ENCODE measurements at places on chromosomes 2 and 18.

GRCh38 chr2:149715005-149715592 is 127.5 kb upstream of the MMADHC start:
- DNase-seq: peak; percentile 68

DNA sequence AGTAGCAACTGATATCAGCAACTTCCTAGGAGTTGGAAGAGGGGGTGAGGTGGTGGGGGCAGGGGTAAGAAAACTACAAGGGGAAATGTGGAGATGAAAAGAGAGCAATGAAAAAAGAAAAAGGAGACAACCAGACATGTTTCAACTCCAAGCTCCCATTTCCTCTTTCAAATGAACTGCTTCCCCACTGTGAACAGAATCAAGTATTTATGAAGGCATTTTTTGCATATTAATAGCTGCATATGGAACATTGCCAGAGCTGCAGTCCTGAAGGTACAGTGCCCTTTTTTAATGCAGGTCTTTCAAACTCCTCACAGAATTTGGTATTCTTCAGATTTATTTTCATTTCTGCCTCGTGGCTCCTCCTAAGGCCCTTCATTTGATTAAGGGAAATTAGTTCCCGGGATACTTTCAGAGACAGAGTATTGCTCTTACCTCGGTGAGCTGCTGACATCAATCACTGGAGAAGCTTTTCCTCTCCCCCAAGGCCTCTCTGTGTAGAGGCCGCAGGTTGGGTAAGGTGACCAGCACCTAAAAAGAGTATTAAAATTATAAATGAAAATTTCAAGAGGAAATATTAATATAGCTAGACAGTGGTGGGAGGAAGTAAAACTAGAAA is 68.4 kb downstream of the KIAA2012 start:
- no peak for DNase-seq

DNA sequence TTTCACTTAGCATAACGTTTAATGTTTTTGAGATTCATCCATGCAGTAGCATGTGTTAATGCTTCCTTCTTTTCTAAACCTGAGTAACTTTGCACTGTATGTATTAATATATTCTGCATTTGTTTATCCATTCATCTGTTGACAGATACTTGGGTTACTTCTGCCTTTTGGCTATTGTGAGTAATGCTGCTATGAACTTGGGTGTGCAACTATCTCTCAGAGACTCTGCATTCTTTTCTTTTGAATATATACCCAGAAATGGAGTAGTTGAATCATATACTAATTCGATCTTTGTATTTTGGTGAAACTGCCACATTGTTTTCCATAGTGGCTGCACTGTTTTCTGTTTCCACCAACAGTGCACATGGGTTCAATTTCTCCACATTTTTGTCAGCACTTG is 128.3 kb downstream of the SH3BP4 start:
- peak; percentile 83 for DNase-seq

DNA sequence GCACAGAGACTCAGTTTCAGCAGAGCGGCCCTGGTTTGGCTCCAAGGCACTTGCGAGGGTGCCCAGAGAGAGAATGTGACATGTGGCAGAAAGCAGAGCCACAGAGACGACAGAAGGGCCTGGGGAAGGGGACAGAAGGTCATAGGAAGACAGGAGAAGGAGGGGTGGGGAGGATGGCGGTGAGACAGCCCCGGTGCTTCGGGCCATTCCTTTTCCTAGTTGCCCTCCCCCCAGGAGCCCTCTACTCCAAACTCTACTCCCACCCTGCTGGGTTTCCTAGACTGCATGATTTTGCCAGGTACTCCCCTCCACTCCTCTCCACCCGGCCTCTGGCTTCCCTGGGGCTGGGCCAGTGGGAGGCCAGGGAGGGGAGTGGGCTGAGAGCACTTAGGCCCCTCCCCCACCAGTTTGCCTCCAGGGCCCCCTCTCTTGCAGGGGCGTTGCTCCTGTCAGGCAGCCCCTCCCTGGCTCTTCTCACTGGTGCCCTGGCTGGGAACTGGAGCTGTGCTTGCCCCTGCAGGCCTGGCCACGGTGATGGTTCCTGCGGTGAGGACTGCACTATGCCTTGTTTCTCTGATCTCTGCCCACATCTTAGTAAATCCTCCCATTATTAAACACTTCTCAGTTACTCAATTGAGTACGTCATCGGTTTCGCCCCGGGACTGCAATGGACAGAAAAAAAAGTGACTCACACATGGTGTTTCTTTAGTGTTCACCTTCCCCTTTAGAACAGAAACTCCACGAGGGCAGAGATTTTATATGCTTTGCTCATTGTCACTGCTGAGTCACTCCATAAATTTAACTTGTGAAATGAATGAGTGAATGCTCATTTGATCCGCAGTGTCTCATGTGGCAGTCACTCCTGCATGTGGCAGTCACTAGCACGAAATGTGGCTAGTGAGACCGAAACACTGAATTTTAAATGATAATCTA is 58.7 kb upstream of the SP3 start:
- DNase-seq: peak; percentile 98

DNA sequence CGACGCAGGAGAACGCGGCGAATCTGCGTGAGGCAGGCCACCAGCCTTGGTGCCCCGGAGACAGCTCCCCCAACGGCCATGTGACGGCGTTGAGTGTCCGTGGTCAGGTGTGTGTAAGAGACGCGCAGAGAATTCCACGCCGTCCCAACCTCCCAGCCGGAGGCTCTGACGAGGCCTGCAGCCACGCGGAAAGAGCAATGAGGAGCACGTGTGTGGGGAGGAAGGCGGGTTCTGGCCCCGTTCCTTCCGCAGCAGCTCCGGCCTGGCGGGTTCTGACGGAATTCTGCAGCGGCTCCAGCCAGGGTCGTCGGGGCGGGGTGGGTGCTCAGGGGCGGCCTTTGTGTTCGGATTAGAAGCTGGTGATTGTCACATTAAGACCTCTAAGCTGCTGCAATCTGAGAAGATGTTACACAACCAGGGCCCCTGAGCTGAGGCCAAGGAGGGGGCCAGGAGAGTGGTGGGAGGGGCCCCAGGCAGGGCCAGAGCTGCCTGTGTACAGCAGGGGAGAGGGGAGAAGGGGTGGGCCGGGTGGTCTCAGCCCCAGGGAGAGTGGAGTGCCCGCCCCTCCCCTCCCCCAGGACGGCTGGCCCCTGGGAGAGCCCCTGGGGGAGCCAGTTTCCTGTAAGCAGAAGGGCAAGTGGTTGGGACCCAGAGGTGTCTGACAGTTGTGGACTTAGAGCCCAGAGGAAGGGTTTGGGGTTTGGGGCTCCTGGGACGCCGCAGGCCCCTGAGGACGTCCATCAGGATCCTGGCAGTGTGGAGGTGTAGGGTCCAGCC is 5.1 kb upstream of the GAL3ST2 start:
- peak; percentile 43 for DNase-seq

DNA sequence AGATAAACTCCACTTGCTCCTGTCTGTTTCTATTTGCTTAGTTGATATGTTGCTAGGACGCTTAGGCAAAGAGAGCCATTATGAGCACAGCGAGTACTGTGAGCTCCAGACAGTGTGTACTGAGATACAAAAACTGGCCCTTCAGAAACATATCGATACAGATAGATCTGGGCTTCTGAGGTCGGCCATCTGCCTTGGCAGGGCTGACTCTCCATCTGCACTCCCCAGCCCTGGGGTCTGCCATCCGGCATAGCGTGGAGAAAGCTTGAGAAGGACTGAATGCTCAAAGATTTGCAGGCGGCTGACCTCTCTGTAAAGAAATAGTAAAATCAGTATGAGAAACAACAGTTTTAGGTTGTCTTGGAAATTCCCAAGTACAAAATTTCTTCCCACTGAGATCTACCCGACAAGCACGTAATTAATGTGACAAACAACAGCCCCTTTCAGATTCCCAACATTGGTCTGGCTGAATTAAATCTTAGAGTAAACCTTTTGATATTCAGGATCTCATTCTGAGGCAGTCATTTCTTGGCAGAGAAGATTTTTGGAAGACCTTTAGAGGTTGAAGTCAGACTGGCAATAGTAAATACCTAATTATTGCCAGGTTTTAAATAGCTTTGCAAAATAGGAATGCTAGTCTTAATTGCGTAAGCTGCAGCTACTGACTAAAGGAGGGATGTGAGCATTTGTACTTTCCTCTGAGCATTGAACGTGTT is 127.4 kb downstream of the CHST9 start:
- no peak for DNase-seq

All from GM23248 (cell line).